ENCODE measurements at places on chromosomes 12 and 14.

GRCh38 chr12:3134126-3134525, 56.9 kb downstream of the TSPAN9 start:
- DNase-seq: no peak

GRCh38 chr14:102591372-102591943, 991 bp upstream of the RCOR1 start:
- no peak for DNase-seq

- DNase-seq: no peak
Observed at GRCh38 chr14:33776871-33777270, 174.0 kb downstream of the EGLN3 start.

DNA sequence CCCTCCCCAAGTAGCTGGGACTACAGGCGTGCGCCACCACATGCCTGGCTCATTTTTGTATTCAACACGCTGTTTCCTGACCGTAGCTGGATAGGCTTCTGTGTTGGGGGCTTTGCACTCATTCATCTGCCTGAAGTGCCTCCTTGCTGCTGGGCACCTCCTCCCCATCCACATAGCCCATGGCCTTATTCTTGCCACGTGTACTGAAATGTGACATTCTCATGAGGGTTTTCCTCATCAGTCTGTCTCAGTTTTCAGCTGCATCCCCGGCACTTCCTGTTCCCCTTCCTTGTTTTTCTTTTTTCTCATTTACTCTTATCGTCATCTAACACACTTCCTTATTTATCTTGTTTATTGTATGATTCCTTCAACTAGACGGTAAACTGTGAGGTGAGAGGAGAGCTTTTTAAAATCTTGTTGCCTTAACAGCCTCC, 36.6 kb downstream of the RCOR1 start:
- no peak for DNase-seq
